AG04450 (cell line): ENCODE measurements at places on chromosomes 4 and X.
A peak's percentile ranks its signal among the peaks of the same experiment; 100 is the strongest.

DNA sequence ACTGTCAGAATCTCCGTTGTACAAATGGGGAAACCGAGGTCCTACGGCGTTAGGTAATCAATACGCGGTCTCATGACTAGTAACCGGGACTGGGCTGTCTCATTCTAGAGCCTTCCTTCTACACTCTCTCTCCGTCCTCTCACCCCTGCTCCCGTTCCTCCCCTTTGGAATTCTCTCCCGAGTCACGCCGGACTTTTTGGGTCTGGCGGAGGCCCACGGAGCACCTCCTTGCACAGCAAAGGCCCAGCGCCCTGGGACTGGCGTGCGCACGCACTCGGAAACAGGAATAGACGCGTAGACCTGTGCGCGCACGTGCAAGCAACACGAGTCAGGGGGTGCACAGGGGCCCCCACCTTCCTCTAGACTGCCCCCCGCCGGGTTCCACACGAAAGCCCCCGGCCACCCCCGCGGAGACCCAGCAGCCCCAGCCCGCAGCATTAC, 361 bp downstream of the QDPR start:
- no peak for DNase-seq

GRCh38 chr4:10577508-10578426, 106.8 kb downstream of the CLNK start:
- DNase-seq = no peak

GRCh38 chr4:73704314-73705055, 35.9 kb upstream of the CXCL8 start:
- DNase-seq = peak; percentile 95

GRCh38 chrX:69503782-69504625, at the start of gene NALF2:
Gene NALF2, plus strand, starts transcription at chrX:69504326. Its CDS starts 957 bp downstream, at chrX:69505283.
- no peak for DNase-seq

GRCh38 chrX:117095393-117095792, 632.6 kb upstream of the CT83 start:
- no peak for DNase-seq

- DNase-seq = no peak
Observed at GRCh38 chr4:37948542-37948941, 11.7 kb upstream of the PTTG2 start.

- no peak for DNase-seq
Observed at GRCh38 chr4:34619531-34620162, 1624.7 kb downstream of the ARAP2 start.

GRCh38 chrX:24153178-24153795, 3.8 kb downstream of the ZFX start:
- no peak for DNase-seq

DNA sequence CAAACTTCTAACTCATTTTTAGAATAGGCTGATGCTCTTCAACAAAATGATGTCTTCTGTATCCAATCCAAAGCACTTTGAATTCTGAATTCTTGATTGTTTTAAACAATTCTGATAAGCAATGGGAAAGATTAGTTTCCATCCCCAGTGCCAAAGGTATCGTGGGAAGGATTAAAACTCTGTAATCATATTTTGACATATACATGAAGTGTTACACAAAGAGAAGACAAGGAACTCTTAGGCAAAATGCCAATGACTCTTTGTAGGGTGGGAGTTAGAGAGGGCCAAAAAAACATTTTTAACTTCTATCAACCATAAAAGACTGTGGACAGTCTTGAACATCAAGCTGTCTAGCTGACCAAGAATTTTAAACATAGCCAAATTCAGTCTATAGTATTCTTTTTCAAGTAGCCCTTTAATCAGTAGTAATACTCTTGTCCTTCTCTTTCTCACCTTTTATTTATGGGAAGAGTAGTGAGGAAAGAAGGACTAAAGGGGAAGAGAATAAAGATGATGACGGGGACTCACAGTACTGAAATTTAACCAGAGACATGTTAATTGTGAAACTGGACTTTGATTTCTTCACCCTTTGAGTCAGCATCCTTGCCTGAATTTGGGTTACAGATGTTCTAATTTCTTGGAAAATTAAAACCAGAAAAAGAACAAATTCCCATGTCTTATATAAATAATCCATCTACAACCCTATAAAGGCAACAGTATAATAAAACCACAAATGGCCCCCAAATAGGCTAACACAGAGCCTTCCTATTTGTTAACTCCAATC, 51.8 kb upstream of the VEGFD start:
- no peak for DNase-seq

- DNase-seq = no peak
Observed at GRCh38 chrX:10015723-10016518, 48.8 kb downstream of the CLDN34 start.
